ENCODE measurements at places on chromosomes 1 and 21.

DNA sequence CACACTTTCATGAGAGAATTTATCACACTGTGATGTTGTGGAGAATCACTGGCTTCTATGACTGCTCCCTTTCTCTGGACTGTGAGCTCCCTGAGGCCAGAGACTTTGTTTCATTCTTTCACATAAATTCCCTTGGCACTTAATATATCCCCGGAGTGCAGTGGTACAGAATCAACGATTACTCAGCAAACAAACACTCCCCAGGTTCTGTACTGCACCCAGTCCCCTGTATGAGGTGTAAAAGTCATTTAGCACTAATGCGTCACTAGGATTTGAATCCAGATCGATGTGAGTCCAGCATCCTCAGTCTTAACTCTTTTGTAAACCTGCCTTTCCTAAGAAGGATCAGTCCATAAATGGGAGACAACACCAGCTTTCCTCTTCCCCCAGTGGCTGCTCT is 6.8 kb upstream of the UTP25 start:
- no peak for DNase-seq

- no peak for DNase-seq
Observed at GRCh38 chr1:169878498-169878897, 15.2 kb downstream of the SCYL3 start.

DNA sequence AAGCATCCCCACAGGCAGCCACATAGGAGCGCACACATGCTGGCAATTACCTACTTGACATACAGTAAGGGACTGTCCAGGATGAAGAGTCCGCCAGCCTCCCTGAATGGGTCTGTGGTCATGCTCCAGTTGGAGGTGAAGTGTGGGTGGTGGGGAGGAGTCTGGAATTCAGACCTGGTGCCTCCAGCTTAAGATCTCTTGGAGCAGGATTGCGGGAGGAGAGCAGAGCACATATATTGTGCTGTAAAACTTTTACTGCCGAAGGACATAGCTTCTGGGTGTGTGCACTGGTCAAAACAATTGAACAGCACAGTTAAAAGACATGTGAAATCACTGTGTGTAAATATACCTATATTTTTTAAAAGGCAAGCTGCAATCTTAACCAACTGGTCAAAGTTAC is 17.9 kb downstream of the STK40 start:
- DNase-seq = no peak

GRCh38 chr1:13901597-13901996 is 201.6 kb downstream of the PRDM2 start:
- no peak for DNase-seq

GRCh38 chr1:160575112-160575664 is 4.1 kb downstream of the CD84 start:
- no peak for DNase-seq

GRCh38 chr1:210214573-210215409 is 17.8 kb upstream of the SERTAD4 start:
- no peak for DNase-seq

DNA sequence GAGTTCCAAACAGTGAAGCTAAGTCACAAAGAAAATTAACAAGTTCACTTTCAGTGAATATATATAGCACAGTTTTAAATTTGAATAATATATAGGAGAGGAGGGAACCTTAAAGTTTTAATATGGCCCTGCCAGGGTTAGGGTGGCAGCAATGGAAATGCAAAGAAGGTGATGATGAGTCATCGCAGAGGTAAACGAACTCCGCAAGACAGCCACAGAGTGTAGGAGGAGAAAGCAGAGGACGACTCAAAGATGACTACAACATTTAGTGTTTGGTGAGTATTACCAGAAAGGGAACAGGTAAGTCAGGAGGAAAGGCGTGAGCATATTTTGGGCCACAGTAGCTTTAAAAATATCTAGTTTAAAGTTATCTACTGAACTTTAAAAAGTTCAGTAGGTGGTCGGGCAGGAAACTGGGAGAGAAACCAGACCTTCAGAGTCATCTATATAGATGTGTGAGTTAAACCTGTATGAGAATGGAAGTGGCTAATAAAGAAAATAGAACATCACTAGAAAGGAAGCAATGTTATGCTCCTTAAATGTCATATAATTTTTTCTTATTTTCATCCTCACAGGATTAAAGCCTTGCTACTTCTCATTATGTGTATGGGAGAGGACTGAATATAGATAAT is 75.7 kb downstream of the UCHL5 start:
- DNase-seq = no peak

DNA sequence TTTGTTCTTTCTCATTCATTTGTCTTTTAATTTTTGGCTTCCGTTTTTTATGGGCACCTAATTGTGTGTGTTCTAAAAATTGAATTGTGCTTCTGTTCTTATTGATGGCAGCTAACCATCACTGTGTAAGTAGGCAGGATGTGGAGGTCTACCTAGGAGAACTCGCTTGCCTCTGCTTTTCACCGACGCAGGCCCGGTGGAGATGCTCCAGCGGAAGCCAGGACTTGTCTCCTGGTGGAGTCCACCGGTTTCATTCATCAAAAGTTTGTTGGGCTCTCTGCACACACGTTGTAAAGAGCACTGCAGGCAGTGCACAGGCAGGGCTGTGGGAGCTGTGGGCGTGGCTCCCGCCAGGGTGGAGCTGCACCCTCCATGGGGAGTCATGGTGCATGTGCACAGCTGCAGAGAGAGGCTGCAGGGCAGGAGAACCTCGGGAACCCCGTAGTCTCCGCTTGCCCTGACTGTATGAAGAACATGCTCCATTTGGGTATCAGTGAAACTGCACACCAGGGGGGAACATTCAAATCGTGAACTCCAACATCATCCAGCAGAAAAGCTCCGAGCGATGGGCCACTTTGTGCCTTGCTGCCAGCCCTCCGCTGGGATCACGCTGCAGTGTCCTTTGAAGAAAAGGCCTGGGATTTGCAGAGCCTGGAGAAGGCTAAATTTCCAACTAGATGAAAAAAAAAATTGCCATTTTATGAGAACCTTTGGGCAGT is 6.0 kb upstream of the C1orf174 start:
- no peak for DNase-seq

GRCh38 chr1:61318319-61319125 is 236.2 kb downstream of the NFIA start:
- DNase-seq = peak; percentile 68
